Lower lobe of right lung (tissue), 2 donors: ENCODE measurements at places on chromosomes 16 and 17.
A peak's percentile ranks its signal among the peaks of the same experiment; 100 is the strongest.

DNA sequence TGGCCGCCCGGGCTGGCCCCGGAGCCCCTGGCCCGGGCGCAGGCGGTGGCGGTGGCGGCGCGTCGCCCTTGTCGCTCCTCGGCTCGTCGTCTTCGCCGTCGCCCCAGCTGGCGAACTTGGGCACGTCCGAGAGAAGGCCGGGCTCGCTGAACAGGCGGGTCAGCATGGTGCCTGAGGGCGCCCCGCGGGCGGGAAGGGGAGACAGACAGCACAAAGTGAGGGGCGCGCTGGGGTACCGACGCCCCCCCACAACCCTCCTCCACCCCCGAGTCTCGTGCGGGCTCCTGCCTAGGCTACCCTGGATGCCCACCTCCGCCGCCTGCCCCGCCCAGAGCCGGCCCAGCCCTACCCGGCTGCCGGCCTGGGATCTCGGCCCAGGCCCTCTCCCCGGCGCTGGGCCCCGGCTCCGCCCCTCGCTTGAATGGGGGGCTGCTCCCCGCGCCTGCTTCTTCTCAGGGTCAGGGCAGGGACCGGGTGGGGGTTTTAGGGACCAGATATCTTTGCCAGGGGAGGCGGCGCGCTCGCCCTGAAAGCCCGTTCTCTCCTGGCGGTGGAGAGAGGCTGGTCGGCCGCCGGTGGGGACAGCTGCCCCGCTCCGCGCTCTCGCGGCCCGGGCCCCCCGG lies 1.2 kb downstream of the NEUROD2 start:
- DNase-seq: no peak

DNA sequence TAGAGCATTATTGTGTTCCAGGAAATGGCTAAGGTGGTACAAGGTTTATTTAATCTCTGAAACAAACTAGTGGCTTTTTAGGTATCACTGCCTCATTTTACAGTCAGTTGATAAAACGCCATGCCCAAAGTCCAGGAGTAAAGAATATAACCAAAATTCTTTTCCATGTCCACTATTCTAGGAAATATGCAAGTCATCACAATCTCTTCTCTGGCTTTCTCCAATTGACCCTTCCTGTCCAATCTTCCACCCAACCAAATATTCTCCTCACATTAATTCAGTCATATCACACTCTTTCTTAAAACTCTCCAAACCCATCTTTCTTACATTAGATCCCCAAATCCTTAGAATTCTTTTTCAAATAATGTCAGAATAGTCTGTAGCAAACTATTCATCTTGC lies 1110.0 kb upstream of the CDH8 start:
- no peak for DNase-seq

GRCh38 chr17:47310186-47310733 lies 13.5 kb upstream of the EFCAB13 start:
- DNase-seq: no peak

- no peak for DNase-seq
Observed at GRCh38 chr17:29157310-29157709, 22.9 kb downstream of the MYO18A start.

- DNase-seq: no peak
Observed at GRCh38 chr17:74994440-74994839, 7.0 kb downstream of the CDR2L start.

DNA sequence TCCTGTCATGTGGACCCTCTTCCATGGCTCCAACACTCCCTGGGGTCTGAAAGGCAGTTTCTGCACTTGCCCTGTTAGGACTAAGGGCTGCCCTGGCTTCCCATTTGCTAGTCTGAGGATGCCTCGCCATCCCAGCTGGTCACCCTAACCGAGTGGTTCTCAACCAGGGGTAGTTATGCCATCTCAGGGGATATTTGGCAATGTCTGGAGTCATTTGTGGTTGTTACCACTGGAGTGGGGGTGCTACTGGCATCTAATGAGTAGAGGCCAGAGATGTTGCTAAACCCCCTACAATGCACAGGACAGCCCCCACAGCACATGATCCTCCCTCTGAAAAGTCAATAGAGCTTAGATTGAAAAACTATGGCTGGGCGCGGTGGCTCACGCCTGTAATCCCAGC lies 26.9 kb upstream of the CDH1 start:
- DNase-seq: no peak

- no peak for DNase-seq
Observed at GRCh38 chr16:74249846-74250245, 46.8 kb upstream of the PSMD7 start.

GRCh38 chr17:66636111-66636510 lies 198.8 kb upstream of the CACNG5 start:
- DNase-seq: no peak

DNA sequence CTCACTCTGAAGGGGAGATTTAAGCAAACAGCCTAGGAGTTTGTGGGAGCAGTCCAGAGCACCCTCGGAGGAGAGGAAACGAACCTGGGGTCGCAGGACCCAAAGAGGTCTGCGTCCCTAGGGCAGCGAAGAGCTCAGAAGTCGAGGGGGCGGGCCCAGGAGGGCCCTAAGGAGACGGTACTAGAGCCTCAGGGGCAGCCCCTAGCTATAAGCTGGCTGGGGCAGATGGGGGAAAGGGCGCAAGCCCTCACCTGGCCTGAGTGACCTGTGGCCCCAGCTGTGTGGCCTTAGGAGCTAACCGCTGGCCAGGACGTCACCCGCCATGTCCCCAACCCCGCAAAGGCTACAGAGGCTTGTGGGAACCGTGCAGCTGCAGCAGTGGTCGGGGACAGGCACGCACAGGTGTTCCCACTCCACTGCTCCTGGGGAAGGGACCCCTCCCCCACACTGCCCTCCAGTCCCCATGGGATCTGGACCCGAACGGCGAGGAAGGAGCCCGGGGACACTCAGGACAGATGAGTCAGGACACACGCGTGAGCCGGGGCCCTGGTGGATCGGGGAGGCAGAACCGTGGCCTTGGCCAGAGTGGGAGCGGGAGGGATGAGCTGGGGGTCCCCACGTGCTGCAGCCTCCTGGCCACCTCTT lies 2.0 kb upstream of the CTRB2 start:
- DNase-seq: no peak

- DNase-seq: no peak
Observed at GRCh38 chr17:49162866-49163265, 30.3 kb downstream of the B4GALNT2 start.

DNA sequence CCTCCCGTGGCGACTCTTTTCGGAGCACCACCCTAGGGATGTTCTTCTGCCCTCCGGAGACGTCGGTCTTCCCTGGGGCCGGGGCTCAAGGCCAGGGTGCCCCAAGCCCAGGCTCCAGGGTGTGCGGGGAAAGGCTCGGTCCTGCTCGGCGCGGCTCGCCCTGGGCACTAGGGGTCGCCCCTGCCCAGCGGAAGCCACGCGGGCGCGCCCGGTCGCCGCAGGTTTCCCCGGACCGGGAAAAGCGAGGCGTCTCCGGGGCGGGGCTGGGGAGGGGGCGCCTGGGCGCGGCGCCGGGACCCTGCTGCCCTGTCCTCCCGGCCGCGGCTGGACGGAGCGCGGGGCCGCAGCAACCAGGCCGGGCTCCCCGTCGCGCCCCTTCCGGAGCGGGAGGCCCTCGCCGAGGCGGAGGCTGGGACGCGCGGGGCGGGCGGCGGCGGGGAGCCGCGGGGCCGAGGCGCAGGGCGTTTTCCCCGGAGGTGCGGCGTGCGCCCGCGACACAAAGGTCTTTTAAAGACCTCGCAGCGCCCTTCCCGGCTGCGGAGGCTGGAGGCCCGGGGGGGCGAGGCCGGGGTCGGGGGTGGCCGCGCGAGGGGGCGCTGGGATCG lies 76.4 kb downstream of the MRC2 start:
- DNase-seq: peak; percentile 87

DNA sequence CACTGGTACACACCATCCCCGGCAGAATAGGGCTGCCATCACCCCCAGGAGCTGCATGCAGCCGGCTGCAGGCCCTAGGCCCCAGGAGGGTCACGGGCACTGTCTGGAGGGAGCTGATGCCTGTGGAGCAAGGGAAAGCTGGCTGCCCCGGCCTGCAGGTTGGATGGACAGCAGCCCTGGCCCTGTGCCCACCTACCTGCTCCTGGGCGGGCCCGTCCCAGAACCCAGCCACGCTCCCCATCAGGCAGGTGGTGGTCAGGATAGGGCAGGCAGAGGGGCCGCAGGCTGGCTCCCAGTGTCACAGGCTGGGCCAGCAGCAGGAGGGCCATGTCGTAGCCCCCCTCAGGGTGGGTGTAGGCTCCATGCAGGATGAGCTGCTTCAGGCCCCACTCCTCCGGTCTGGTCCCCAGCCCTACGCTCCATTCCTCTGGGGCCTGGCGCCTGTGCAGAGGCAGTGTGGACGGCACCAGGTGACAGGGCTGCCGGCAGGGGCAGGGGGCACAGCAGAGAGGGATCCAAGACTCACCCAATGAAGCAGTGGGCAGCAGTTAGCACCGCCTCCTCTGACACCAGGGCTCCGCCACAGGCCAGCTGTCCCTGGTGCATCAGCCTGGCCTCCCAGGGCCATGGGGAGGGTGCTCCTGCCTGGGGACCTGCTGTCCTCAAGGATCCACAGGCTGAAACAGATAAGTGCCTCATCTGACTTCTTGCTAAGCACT lies 4.0 kb downstream of the PRSS53 start:
- no peak for DNase-seq

DNA sequence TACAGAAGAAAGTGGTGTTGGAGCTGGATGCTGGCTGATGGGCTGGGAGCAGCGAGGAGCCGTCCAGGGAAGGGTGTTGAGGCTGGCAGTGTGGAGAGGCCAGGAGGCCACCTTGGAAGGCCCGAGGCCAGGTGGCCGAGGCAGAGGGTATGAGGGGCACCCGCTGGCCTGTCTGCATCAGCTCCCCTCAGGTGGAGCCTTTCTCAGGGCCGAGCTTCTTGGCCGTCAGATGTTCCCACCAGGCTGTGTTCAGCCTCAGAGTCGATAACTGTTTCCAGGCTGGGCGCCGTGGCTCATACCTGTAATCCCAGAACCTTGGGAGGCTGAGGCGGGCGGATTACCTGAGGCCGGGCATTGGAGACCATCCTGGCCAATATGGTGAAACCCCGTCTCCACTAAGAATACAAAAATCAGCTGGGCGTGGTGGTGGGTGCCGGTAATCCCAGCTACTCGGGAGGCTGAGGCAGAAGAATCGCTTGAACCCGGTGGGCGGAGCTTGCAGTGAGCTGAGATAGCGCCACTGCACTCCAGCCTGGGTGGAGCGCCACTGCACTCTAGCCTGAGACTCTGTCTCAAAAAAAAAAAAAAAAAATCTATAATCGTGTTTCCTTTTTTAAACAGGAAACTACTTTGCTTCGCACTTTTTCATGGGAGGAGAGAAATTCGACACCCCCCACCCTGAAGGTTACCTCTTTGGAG lies 25.3 kb downstream of the MGRN1 start:
- DNase-seq: no peak

DNA sequence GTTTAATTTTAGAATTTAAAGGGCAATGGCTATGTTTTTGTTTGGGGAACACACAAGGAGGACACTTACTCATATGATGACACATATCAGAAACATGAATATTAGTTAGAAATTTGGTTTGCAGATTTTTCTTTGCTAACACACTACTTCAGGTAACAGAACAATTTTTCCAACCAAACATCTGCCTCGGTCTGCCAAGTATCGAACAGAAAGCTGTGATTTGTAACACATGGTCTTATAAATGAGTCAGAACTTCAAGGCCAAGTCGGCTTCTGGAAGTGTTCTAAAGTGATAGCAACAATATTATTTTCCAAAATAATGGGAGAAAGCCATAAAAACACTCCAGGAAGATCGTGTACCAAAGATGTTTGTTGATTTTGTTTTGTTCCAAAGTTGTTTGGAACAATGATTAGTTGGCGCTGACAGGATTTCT lies 75.9 kb upstream of the PMFBP1 start:
- no peak for DNase-seq

DNA sequence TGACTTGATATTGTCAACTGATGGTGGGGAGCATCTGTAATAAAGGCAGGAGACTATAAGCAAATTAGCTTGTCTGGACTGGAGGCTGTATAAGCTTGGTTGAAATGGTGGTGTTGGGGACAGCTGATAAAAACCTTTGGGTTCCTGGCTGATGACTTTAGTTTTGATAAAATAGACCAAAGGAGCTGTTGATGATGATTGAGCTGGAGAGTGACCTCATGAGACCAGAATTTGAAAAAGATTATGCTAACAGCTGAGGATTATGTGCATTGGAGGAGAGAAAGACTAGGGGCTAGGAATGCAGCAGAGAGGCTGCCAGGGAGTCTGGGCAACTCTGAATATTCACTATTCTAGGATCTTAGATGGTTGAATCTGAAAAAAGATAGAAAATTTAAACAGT lies 8.7 kb upstream of the CDC27 start:
- DNase-seq: no peak

DNA sequence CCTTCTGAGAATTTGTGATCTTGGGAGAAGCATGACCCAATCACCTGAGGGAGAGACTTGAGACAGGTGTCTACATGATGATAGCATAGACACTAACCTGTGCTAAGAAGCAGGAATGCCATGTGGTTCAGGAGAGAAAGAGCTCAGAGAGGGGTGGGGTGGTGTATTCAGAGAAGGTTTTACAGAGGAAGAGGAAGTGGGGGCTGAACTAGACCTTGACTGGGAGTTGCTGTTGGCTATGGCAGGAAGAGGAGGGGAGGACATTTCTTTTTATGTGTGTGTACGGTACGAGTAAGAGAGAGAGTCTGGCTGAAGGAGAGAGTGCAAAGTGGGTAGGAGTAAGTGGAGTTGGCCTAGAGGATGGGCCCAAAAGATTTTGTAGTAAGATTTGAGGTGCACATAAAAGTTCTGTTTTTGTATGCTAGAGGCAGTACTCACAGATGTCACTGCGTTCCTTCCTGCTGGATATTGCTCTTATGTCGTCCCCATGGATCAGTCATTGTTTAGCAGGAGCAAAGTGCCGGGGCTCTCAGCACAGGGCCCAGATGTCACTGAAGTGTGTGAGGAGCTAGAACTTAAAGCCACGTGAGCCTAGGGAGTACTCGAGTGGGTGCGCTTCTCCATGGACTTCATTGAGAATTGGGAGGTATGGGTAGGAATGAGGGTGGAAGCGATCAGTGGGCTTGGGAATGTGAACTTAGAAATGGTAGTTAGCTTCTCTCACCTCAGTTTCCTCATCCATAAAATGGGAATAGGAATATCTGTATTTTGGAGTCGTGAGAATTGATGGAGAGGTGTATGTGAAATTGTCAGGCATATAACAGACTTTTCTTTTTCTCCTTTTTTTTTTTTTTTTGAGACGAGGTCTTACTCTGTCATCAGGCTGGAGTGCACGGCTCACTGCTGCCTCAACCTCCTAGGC lies 22.1 kb downstream of the SLC7A6 start:
- DNase-seq: no peak

- DNase-seq: no peak
Observed at GRCh38 chr16:62190426-62190825, 154.2 kb upstream of the CDH8 start.
